ENCODE measurements at places on chromosomes 13 and 19.

DNA sequence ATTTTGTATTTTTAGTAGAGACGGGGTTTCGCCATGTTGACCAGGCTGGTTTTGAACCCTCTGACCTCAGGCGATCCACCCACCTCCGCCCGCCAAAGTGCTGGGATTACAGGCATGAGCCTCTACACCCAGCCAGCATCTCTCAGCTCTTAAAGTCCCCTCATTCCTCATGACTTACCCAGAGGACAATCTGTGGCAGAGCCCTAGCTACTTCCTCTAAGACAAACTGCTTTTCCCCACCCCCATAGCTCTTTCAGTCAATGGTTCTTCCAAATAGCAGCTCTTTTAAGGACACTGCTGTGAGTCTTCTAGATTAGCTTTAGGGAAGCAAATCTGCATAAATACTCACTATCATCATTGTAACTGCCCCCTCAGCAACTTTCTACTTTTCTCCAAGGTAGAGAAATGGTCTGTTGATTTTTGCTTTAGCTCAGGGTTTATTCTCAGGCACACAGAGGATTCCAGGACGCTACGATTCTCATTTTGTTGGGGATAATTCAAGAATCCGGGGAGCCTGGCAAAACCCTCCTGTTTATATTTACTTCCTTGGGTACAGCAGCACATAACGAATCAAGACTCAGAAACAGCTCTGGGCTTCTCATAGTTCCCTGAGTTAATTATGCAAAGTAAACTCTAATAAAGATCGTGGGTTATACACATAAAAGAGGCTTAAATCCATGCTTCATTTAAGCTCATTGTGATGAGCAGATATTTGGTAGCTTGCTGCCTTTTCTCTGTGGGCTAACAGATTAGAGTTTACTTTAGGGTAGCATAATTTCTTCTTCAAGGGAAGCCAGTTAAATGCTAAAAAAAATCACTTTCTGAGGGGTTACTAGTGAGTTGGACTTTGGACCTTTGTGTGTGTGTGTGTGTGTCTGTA lies 357.4 kb downstream of the TDRD3 start:
- DNase-seq = no peak

- DNase-seq = no peak
Observed at GRCh38 chr13:42607546-42607945, 33.6 kb downstream of the TNFSF11 start.

GRCh38 chr13:39302820-39303219 lies 264.6 kb downstream of the NHLRC3 start:
- DNase-seq = no peak

DNA sequence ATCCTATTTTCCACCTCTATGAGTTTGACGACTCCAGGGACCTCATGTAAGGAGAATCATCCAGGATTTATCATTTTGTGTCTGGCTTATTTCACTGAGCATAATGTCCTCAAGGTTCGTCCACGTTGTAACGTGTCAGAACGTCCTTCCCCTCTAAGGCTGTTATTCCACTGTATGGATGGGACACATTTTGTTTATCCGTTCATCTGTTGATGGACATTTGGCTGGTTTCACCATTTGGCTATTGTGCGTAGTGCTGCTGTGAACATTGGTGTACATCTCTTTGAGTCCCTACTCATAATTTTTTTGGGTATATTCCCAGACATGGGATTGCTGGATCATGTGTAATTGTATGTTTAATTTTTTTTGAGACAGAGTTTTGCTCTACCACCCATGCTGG lies 21.5 kb downstream of the CRTC1 start:
- no peak for DNase-seq

DNA sequence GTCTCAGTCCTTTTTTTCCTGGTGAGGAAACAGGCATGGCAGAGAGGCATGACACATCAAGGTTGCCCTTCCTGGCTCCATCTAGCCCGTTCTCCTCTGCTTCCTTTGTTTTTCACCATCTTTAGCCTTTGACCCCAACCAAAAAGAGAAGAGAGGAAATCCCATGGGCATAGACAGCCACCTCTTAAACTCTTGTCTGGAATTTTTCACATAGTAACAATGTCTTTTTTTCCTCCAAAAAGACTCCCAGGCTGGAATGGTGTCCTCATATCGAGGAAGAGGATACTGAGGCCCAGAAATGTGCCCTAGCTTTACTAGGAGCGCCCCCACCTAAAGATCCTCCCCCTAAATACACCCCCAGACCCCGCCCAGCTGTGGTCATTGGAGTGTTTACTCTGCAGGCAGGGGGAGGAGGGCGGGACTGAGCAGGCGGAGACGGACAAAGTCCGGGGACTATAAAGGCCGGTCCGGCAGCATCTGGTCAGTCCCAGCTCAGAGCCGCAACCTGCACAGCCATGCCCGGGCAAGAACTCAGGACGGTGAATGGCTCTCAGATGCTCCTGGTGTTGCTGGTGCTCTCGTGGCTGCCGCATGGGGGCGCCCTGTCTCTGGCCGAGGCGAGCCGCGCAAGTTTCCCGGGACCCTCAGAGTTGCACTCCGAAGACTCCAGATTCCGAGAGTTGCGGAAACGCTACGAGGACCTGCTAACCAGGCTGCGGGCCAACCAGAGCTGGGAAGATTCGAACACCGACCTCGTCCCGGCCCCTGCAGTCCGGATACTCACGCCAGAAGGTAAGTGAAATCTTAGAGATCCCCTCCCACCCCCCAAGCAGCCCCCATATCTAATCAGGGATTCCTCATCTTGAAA lies at the start of gene GDF15:
Gene GDF15 (plus strand): TSS at position 484 of the 868 bp plus-strand sequence. CDS start 32 bp downstream, at position 516.
- DNase-seq = peak; percentile 56

DNA sequence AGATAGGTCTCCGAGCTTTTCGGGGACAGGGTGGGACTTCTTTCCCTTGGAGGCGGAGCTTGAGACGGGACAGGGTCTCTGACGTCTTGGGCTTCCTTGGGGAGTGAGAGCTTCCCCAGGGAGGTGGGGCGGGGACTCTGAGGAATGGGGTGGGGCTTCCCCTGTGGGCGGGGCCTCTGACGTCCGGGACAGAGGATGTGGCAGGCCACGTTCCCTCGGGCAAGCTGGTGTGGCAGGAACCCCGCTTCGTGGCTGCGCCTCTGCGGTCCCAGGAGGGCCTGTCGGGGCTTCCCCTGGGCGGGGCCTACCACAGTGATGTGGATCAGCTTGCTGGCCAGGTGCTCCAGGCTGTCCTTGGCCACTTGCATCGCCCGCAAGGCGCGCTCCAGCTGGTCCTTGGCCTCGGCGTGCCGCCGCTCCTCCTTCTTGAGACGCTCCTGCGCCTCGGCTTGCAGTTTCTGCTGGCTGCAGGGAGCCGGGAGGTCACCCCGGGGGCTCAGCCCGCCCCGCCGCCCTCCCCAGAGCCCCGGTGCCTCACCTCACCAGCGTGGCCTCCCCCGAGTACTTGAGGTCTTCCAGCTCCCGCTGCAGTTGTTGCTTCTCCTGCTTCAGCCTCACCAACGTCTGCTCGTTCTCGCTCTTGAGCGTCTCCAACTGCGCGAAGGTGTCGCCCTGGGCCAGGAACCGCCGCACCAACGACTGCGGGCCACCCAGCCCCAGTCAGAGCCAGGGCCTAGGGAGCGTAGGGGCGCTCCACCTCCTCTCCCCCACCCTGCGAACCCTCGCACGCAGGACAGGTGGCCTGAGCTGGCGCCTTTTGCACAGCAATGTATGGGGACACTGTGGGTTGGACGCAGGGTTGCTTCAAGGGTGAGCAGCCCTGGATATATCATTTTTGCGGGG lies 3.3 kb upstream of the RGL3 start:
- DNase-seq = peak; percentile 74

GRCh38 chr13:113423520-113424163 lies 29.6 kb downstream of the ADPRHL1 start:
- no peak for DNase-seq

DNA sequence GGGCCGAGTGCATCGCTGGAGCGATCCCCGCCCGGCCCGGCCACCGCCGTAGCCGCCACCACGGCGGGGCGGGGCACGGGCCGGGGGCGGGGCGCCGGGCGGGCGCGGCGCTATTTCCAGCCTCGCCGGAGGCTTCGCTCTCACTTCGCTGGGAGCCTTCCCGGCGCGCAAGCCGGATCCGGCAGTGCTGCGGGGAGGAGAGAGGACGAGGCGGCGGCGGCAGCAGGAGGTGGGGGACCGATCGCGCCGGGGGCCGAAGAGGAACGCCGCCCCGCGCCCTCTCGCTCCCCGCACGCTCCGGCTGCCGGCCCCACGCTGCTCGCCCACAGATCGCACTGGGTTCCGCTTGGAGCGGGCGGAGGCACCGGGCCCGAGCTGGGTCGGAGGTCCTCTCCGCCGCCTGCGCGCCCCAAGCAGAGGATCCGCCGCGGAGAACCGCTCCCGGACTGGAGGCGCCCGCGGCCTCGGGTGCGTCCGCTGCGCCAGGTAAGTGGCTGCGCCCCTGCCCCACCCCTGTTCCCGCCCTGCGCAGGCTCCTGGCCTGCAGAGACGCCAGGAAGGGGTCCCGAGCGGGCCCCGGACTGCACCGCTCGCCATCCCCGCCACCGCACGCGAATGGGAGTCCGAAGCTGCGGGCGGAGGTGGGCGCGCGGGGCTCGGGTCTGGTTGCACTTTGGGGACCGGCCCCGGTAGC lies at the start of gene CHST8:
Gene CHST8 (plus strand): TSS at position 143 of the 694 bp plus-strand sequence. CDS start 67,309 bp downstream, outside the sequence.
- peak; percentile 3 for DNase-seq

- DNase-seq = no peak
Observed at GRCh38 chr13:93326234-93326811, 99.7 kb downstream of the GPC6 start.

- DNase-seq = no peak
Observed at GRCh38 chr13:75873494-75873893, 237.4 kb downstream of the LMO7 start.

- no peak for DNase-seq
Observed at GRCh38 chr19:589693-590395, at the start of gene HCN2. Gene HCN2 (plus strand): TSS chr19:589881. CDS start chr19:589946, 65 bp downstream.

- no peak for DNase-seq
Observed at GRCh38 chr13:97786510-97786909, 167.0 kb upstream of the IPO5 start.

- DNase-seq = no peak
Observed at GRCh38 chr13:92512852-92513251, 713.8 kb upstream of the GPC6 start.

DNA sequence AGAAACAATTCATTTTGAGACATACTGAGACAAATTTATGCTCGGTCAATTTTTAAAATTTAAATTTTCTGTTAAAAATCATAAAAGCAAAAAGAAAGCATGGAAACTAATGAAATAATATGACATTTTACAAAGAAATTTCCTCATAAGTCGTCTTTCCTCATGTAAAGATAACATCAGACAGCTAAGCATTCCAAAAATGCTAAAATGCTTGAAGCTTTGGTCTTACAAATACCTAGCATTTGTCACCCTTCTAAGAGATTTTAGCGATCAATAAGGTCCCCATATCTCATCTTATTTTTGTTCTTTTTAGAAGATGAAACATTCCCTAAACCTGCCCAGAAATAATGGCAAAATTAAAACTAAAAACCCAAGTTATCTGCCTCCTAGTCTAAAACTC lies 68.5 kb upstream of the FREM2 start:
- no peak for DNase-seq

- DNase-seq = no peak
Observed at GRCh38 chr13:49466292-49466838, 22.3 kb downstream of the SETDB2 start.
